ENCODE measurements at places on chromosomes 6 and 20.

GRCh38 chr20:34954904-34955230 lies 739 bp downstream of the GSS start:
- no peak for DNase-seq

- DNase-seq: no peak
Observed at GRCh38 chr20:43389211-43389610, 68.5 kb upstream of the SRSF6 start.

DNA sequence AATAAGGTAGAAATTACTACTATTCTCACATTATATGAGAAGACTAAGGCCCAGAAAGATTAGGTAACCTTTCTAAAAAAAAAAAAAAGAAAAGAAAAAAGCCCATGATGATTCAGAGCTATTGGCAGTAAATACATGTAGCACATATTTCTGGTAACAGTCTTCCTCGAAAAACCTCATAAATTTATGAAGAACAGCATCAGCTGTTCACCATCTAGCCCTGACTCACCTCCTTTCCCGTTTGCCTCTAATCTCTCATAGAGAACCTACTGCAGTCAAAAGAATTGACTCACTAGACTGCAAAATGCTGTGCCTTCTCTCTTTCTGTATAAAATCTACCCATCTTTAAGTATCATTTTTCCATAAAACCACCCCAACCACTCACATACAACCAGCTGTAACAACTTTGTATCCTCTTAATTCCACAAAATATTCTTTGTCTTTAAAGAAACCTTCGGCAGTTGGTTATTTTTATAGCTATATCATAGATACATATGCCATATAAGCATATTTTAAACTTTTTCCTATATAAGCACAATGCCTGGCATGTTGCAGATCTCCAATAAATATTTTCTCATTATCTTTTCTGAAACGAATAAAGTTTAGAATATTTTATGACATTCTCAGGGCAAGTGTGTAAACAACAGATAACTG lies 152.7 kb upstream of the ENPP5 start:
- DNase-seq: no peak

DNA sequence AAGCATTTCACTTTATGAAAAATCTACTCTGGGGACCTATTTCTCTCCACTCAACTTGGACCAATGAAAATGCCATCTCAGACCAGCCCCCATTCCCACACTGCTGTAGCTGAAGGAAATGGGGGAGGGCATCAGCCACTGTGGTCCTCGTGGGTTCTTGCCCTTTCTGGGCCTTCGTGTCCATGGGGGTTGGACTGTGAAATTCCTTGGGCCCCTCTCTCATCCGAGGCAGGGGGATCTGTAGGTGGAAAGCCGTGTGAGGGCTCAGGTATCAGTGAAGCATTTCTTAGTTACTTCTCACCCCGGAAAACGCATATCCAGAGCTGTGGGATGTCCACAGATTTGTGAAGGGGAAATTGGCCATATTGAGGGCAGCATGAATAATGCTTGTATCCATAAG lies 147.9 kb downstream of the CDC5L start:
- DNase-seq: no peak

GRCh38 chr20:49677777-49678758 lies 35.6 kb downstream of the B4GALT5 start:
- DNase-seq: no peak

DNA sequence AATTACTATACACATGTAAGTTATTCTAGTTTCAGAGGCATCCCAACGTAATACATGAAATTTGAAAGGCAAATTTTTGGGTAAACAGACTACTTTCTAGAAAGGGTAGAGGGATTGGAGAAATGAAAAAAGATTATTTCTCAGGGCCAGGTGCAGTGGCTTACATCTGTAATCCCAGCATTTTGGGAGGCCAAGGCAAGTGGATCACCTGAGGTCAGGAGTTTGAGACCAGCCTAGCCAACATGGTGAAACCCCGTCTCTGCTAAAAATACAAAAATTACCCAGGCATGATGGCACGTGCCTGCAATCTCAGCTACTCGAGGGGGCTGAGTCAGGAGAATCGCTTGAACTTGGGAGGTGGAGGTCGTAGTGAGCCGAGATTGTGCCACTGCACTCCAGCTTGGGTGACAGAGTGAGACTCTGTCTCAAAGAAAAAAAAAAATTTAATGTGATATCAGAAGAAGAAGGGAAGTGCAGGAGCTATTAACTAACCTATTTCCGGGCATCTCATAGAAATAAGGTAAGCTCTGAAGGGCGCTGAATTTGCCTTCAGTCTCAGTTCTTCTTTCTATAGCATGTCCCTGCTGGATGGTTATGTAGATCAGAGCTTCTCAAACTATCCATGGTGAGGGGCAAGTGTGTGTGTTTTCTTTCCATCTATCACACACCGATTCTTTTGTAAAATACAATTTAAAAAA lies 100.3 kb upstream of the MTHFD1L start:
- no peak for DNase-seq

- no peak for DNase-seq
Observed at GRCh38 chr6:137666202-137666774, 172.1 kb upstream of the OLIG3 start.

All from activated T-cell treated with anti-CD3 and anti-CD28 coated beads for 48 hours (primary cell).